Neural crest cell (in vitro differentiated cells): ENCODE measurements at places on chromosomes 4 and X.
A peak's percentile ranks its signal among the peaks of the same experiment; 100 is the strongest.

GRCh38 chr4:82508806-82509428 is 52.9 kb downstream of the TMEM150C start:
- DNase-seq: no peak

DNA sequence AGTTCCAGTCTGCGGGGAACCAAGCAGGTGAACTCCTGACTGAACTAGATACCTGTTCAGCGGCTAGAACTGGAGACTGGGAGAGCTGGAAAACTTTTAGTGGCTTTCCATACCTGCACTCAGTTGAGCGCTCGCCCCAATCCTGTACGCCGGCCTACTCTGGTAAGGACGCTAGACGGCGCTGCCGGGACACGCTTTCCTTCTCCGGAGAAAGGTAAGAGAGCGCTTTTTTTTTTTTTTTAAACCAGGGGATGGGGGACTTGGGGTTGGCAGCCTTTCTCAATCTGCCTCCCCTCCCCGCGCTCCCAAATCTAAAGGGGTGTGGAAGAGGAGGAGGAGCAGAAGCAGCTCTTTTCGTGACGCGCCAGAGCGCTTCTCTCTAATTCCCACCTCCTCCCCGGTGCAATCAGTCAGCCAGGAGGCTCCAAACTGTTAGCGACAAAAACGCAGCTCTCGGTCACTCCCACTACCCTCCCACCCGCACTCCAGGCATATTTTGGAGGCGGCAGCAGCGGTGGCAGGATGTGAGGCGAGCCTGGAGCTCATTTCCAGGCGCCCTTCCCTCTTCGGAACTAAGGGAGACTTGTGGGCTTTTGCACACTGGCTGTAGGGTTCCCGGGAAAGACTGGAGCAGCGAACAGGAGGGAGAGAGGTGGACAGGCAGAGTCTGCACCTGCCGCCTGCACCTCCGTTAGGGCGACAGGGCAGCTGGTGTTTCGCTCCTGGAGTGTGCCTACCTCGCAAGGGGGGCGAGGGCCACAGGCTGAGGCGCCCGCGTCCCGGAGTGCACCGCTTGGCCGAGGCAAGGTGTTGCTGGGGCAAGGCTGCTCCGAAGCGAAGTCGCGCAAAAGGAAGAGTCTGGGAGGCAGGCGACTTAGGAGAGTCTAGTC is at the start of gene IL1RAPL2:
TSS of gene IL1RAPL2 (plus strand) at position 409 of the 890 bp plus-strand sequence.
- peak; percentile 46 for DNase-seq

DNA sequence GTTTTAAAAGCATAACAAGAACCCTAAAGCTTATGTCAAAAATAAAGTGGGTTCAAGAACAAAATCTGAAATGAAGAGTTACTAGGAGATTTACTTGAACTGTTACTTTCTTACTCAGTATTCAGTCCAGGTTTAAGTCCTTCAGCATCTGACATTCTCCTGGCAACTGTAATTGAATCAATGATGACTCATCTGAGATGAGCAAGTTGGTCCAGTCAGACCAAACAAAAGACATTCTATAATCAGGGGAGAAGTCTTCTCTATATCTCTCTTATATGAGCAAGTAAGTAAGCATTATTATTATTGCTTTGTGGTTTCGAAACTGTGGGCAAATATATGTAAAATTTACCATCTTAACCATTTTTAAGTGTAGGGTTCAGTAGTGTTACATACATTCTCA is 34.6 kb downstream of the MAP9 start:
- no peak for DNase-seq

DNA sequence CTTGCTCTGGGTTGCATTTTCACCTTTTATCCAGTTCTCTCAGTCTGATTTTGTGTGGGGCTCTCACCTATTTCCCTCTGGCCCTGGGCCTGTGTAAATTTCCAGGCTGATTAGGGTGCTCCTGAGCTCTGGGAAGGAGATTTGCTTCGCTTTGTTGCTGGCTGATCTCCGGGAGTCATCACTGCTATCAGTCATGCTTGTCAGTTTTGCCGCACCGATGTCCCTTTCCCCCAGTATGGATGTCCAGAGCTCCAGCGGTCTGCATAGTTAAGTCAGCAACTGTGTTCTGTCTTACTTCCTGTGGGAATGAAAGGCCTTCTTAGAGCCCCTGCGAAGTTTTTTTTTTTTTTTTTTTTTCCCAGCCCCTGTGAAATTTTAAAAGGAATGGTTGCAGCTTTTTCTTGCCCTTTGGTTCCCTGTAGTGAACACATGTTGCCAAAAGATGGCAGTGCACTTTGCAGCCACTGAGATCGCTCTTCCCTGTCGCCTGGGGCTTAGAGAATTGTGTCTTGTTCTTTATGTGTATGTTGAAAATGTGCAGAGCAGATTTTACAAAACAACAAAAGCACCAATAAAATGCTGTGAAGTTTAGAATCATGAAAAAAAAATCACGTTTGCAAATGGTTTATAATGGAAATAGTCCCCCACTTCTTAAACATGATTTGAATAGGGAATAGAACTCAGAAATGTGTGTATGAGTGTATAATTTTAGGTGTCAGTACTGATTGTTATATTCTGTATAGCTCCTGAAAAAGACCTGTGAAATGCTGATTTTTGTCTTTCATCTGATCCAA is 109.1 kb upstream of the SLC4A4 start:
- peak; percentile 25 for DNase-seq

DNA sequence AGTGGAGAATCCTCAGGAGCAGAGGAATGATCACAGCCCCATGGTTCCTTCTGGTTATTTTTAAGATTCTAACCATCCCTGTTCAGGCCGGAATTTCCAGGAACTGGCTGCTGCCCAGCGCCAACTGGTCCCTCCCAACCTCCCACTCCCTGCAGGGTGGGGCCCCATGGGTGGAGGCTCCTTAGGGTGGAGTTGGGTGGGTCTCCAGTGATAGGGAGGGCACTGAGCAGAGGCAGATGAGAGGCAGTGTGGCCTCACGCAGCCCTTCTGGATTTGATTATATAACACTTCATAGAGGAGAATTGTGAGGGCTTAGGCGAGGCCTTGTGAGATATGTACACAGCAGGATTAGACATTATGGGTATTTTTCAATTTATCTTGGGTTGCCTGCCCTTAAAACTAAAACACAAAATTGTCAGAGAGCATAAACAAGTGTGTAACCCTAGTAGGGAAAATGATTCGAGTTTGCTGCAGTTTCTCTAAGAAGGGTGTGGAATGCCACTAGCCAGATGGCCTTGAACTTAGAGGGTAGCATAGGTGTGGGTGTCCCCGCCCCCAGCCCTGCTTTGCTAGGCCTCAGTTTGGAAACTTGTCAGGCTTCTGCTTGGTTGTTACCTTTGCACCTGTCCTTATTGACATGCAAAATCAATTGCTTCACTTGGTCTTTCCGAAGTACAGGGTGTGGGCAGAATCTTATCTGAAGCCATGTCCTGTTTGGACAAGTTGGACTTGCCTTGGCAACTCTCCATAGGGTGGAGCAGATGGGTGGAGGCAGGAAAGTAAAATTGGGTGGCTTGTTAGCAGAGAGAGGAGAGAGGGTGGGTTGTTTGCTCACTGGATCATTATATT is 9.4 kb downstream of the KLF3 start:
- no peak for DNase-seq

DNA sequence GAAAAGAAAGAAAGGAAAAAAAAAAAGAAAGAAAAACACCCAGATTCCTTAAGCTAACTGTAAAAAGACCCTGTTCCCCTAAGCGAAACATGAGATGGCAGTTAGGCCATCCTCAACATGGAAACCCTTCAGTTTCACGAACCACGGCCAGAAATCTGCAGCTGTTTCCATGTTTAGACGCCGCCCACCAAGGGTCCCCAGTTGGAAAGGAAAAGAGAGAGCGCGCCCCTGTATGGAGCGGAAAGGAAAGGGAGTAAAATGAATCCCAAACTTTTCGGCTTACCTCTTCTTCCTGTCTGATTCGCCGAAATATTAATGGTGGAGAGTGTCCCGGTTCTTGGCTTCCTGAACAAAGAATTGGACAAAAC is 38.3 kb downstream of the MGARP start:
- no peak for DNase-seq

DNA sequence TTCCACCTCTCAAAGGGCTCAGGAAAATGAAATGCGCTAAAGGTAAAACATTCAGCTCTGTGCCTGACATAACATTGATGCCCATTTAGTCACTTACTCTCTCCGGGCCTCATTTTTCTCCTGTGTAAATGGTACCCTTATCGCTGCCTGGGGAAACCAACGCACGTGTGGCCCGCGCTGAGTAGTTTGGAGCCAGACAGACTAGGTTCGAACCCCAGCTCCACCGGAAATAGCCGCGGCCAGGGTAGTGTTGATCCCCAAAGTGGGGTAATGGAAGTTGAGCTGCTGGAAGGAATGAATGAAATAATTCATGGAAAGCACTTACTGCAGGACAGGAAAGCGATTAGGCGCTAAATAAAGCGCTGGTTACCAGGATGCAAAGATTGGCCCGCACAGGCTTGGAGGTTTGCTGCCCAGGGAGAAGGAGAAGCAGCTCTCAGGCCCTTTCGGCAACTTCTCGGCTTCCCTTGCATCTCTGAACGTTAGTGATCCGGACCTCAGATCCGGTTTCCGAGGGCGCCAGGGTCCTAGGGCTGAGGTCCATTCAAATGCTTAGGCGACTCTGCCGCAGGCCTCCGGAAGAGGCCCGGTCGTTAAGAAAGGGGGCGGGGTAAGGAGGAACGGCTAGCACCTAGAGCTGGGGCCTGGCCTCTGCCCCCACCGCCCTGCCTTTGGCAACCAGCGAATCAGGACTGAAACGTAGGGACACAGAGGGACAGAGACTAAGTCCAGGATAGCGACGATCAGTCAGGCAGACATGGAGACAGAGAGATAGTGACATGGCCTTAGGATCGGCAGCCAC is 13.3 kb downstream of the NKX3-2 start:
- no peak for DNase-seq

- no peak for DNase-seq
These were observed 167.0 kb upstream of the GALNT7 start for GRCh38 chr4:173001571-173001970.

- DNase-seq: no peak
These were observed 43.8 kb upstream of the CLDN34 start for GRCh38 chrX:9923357-9923756.

DNA sequence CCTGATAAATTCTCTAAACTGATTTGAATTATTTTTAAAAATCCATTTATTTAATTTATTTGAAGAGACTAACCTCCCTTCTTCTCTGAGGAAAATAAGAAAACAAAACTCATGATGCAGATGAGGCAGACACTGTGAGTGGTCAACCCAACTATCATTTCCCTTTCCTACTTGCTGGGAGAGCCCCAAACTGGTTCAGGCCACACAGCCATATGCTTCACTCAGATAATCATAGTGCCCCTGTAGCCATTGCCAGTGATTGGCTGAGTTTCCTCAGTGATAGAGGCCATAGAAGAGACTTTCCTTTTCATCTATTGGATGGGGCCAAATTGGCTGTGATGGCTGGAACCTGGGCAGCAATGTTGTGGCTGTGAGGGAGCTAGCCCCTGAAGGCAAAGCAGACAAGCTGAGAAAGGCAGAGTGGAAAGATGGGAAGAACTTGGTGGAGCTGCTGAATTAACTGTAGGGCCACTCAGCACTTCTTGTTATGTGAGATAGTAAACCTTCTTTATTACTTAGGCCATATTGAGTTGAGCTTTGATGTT is 49.8 kb downstream of the RAB33B start:
- no peak for DNase-seq

- no peak for DNase-seq
These were observed 37.8 kb downstream of the PHKA2 start for GRCh38 chrX:18946157-18946556.

- no peak for DNase-seq
These were observed 57.1 kb downstream of the REELD1 start for GRCh38 chr4:146271466-146271865.

DNA sequence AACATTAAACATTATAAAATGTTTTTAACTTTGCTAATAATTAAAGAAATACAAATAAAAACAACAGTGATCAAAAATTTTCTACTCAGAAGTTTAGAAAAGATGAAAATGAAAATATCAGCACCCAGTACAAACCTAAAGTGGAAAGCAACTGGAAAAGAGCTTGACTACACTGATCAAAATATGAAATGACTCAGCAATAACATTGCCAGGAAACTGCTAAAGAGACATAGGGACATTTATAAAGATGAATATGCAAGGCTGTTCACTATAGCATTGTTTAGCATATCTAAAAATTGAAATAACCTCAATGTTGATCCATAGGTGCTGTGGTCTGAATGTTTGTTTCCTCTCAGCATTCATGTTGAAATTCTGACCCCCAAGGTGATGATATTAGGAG is 88.5 kb upstream of the NOCT start:
- DNase-seq: no peak

GRCh38 chr4:137124278-137124932 is 407.9 kb downstream of the PCDH18 start:
- no peak for DNase-seq

DNA sequence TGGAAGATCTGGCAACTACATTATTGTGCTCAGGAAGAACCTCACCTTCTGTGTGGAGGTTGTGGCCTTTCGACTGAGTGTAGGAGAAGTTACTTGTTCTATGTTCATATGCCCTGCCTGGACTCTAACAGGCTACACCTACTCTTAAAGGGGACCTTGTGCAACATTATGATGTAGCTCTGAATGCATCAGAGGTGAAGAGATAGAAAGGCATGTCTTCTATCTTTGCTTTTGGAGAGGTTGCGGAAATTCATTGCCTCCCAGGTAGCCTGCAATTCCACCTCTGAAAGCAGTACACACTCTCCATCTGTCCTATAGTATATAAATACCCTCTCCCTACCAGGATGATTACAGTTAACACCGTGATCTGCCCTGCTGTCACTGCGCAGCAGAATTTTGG is 7.1 kb upstream of the SLAIN2 start:
- DNase-seq: no peak

DNA sequence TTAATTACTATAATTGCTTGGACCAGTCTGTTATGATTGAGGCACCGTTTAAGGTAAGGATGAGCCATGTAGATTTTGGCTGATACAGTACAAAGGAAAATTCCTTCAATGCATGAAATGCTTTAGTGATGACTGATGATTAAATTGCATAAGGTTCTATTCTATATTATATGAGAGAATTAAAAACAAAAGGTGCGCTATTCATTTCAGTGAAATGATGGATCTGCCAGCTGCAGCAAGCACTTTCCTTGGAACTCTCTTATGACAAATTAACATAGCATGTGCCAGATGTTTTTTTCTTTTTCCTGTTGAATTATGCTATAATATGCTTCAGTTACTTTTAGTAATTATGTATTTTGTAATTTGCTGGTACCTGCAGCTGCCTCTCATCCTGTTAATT is 98.5 kb downstream of the JADE1 start:
- DNase-seq: no peak
